Bronchial epithelial cell (primary cell): ENCODE measurements at places on chromosomes 12 and 14.

DNA sequence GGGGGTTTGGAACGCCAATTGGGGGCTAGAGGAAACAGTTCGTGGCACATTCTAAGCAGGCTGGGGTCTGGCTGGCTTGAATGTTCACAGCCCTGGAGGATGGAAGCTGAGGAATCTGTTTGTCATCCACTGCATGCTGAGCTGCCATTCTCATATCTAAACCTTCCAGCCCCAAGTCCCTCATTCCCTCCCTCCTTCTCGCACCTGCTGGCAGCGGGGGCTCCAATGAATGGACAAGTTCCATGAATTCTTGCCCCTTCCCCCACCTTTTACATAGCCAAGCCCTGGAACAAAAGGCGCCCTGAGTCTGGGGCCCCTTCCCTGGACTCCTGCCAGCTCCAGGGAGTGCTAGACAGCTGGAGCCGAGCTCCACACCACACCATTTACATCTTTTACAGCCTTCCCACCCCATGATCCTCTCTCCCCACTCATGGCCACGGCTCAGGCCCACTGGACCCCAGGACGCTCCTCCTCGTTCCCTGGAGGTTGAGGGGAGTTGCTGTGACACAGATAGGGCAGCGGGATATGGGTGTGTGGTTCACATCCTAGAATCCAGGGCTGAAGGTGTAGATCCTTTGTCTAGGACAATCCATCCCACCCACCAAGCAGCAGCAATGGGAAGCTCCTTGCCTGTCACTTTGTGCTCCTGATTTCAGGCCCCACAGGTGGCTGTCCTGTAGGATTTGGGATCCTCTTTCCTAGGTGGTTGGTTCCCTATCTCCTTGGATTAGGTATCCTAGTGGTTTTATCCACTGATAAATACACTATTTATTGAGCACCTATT, 21.7 kb upstream of the VRTN start:
- DNase-seq, result no peak

DNA sequence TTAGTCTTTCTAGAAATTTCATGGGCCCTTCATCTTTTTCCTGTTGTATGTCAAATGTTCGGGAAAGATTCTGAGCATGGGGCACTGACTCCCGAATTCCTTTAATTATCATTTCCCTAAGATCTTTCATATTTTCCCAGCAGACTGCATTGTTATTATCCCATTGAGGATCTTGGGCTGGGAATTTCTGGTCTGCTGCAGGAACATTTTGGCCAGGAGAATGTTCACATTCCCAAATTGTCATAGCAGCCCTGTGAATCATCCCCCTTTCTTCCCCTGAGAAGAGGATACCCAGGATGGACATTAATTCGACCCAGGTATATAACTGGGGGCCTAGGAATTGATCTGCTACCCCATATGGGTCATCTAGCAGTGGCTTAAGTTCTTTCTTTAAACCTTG, 112.5 kb downstream of the RIN3 start:
- DNase-seq, result no peak

DNA sequence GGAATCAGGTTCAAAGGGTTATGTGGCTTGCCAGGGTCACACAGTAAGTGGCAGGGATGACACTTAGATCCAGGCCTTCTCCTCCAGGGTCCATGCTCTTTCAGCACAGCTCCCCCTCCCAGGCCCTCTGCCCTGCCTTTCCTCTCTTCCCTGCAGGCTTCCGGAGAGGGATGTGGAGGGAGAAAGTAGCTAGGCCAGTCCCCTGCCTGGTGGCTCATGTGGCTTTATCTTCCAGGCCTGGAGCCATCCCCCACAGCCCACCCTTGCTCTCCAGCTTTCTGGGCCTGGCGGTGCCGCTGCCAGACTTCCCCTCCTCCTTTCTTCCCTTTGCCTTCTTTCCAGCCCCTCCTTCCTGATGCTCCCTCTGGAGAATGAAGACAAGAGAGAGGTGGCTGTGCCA, 1.7 kb downstream of the PSMB11 start:
- DNase-seq, result no peak

GRCh38 chr14:61553730-61554641, 141.3 kb upstream of the HIF1A start:
- DNase-seq, result peak; percentile 97

- DNase-seq, result peak; percentile 79
Observed at GRCh38 chr12:76037130-76038103, 5.8 kb upstream of the PHLDA1 start.

DNA sequence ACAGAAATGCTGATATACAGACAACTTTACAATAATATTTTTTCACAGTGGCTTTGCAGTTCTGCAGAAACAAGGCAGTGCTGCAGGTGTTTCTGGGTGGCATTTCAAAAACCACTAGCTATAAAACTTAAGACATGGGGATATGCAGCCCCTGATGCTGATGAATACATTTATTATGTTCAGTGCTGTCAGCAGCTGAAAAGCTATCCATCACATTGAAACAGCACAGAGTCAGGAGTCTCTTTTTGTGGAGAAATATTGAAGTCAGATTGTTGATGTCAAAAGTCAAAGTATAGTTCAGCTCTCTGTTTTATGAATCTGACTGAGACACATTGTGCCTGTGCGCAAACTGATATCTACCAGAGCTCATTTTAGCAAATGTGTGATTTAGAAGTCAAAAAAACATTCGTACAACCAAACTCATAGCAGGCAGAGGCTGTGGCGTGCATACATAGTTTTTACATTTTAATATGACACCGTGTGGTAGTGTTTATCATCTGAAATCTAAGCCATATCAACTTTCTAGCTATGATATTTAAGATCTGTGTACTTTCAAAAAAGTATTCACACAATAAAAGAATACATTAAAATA, 467.6 kb downstream of the PRKD1 start:
- DNase-seq, result no peak

DNA sequence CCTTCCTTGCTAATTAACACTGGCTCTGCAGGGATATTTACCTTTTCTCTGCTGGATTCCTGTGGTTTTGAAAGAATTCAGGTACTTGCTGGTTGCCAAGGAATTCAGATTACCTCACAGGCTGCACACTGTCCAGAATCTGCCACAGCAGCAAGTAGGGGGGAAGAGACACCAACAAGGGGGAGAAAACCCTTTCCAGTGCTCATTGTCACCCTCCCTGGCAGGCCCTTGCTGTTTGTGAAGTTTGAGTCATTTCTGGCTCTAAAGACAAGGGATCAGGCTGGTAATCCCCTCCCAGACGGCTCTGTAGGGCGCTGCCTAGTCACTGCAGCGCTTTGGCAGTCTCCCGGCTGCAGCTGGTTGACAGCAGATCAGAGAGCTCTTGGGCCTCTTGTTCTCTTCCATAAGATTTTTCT, 50.8 kb downstream of the TTLL5 start:
- DNase-seq, result peak; percentile 95

GRCh38 chr12:117494833-117495655, 133.6 kb upstream of the NOS1 start:
- no peak for DNase-seq

- DNase-seq, result no peak
Observed at GRCh38 chr12:14314801-14315200, 50.7 kb upstream of the ATF7IP start.

- no peak for DNase-seq
Observed at GRCh38 chr12:110123919-110124268, 263 bp upstream of the IFT81 start.

DNA sequence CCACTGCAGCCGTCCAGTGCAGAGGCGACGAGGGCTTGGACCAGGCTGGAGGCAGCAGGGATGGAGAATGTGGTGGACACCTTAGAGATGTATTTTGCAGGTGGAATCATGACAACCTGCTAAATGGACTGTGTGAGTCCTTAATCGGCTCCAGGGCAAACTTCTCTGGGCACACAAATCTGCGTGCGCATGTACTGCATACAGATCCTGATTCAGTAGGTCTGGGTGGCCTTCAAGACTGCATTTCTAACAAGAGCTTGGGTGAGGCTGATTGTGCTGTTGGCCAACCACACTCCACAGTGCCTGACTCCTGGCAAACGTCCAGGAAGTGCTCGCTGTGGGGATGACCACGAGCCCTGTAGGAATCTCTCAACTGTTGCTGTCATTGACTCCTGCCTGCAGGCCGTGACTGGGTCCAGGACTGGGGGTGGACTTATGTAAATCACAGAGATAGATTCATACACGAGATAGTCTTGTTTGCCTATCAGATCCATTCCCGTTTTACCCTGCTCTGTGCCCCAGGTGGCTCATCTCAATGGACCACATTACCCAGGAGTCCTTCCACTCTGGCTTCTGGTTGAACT, 27.2 kb downstream of the JDP2 start:
- DNase-seq, result peak; percentile 29

DNA sequence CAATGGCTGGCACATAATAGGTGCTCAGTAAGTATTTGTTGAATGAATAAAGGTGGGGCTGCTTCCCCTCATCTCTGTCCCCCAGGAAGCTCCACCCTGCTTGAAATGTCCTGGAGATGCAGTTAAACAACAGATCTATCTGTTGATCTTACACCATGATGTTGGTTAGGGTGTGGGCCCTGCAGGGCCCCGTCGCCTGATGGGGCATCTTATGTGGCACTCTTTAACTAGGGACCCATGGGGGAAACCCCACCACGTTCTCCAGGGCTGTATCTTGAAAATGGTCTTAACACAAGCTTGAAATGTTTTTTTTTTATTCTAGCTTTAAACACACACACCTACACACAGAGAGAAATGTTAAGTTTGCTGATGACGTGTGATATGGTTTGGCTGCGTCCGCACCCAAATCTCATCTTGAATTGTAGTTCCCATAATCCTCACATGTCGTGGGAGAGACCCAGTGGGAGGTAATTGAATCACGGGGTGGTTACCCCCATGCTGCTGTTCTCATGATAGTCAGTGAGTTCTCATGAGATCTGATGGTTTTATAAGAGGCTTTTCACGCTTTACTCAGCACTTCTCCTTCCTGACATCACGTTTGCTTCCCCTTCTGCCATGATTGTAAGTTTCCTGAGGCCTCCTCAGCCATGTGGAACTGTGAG, 741.7 kb downstream of the VRK1 start:
- no peak for DNase-seq

DNA sequence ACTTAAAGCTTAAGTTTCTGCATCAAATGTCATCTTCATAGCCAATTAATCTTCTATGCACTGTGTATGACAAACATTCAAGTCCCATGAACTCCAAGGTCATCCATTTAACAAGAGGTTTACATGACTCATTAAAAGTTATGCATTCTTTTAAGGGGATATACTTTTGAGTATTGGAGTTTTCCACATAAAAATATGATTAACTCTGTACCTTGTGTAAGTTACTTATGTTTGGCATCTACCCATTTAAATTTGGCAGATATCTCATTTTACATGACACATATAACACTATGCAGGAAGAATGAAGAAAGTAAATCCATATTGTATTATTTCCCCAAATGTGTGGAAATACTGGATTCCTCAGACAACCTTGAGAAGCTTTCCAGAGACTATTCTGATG, 240.2 kb downstream of the PAX9 start:
- DNase-seq, result no peak

GRCh38 chr12:88175544-88175943, 33.4 kb downstream of the TMTC3 start:
- DNase-seq, result no peak

DNA sequence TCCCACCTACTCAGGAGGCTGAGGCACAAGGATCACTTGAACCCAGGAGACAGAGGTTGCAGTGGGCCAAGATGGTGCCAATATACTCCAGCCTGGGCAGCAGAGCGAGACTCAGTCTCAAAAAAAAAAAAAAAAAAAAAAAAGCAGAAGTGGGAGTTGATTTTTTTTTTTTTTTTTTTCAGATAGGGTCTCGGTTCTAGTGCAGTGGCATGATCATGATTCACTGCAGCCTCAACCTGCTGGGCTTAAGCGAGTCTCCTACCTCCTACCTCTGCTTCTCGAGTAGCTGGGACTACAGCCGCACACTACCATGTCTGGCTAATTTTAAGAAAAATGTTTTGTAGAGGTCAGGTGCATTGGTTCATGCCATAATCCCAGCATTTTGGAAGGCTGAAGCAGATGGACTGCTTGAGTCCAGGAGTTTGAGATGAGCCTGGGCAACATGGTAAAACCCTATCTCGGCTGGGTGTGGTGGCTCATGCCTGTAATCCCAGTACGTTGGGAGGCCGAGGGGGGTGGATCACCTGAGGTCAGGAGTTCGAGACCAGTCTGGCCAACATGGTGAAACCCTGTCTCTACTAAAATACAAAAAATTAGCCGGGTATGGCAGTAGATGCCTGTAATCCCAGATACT, 16.3 kb upstream of the HSP90AA1 start:
- no peak for DNase-seq

- no peak for DNase-seq
Observed at GRCh38 chr14:81485781-81486180, 47.9 kb downstream of the SEL1L start.

- DNase-seq, result no peak
Observed at GRCh38 chr12:120820884-120821510, 83.2 kb downstream of the SPPL3 start.

DNA sequence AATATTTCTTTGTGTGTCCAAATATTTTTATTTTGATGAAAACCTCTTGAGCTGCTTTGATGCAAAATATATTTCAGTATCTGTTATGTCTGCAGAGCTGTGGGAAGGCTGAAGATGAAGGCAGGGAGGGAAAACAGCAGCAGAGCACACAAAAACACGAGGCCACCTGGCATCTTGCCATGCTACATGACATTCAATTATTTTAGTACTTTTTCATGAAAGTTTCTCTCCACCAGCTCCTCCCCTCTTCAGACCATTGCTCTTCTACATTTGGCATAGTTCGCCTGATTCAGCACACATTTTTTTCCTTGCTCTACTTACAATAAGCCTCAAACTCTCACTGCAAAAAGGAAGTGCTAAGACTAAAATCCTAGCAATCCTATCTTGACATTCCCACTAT, 4.6 kb upstream of the ALX1 start:
- DNase-seq, result no peak

DNA sequence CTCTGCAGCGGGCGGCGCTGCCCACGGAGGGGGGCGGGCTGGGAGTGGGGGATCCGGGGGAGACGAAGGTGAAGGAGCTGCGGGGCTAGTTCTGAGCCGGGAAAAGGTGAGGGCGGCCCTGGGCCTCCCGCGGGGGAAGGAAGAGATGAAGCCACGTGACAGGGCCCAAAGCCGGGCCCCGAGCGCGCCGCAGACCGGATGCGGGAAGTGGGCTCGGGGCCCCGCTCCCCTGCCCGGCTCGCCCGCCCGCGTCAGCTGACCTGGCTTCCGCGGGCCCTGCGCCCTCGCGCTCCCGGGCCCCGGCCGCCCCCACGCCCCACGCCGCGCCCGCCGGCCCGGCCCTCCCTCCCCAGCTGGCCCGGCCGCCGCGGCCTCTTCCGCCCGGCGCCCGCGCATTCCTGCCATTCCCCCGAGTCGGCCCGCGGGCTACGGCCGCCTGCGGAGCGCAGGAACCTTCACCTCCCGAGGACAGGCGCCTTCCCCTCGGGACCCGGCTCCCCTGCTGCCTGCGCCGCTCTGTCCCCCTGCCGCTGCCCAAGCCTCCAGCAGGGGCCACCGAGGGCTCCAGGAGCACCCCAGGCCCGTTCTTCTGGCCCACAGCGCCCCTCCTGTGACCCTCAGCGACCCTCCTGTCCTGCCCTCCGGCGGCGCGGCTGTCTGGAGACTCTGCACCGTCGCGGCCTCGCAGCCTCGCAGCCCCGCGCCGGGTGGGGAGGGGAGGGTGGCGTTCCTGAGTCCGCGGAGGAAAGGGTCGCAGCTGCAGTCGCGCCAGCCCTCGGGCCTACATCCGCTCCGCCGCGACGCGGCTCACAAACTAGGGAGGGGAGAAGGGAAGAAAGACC, 20.4 kb downstream of the NINJ2 start:
- no peak for DNase-seq
